ENCODE measurements at places on chromosomes 5 and 9.

DNA sequence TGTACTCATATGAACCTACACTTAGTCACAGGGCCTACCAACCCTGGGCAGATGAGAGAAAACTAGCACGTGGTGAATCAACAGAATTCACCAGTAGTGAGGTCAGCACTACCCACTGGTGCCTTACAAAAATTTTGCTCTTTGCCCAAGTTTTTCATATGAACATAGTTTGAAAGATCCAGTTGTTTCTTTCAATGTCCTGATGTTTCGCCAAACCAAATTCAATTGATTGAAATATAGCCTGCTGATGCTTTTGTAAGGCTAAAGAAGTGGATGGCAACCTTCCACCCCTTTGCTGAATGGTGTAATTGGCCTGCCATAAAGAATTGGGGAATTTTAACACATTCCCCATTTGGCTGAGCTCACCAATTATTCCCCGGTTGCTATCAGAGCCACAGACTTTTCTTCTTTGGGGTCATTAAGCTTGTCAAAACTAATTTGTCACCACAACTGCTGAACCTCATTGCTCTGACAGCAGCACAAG, 339.2 kb downstream of the GLIS3 start:
- DNase-seq: no peak

GRCh38 chr9:70256123-70256551, 2.6 kb upstream of the SMC5 start:
- DNase-seq: no peak

DNA sequence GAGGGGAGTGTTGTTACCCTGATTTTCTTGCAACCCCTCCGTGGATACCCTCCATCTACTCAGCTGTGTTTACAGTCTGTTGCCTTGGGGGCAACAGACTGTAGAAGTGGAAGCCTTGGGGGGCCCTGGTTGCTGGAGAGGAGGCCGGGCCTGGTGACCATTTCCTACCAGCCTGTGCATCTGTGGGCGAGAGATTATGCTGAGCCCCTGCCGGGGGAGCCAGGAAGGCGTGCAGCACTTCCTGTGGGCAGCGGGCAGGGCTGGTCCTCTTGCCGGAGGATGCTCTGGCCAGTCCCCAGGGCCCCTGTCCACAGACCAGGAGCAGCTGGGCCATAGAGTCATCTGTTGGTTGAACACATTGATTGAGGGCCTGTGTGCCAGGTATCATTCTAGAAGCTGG, 11.1 kb downstream of the ERGIC1 start:
- no peak for DNase-seq

GRCh38 chr9:28925157-28925556, 1351.9 kb upstream of the C9orf72 start:
- DNase-seq: no peak

DNA sequence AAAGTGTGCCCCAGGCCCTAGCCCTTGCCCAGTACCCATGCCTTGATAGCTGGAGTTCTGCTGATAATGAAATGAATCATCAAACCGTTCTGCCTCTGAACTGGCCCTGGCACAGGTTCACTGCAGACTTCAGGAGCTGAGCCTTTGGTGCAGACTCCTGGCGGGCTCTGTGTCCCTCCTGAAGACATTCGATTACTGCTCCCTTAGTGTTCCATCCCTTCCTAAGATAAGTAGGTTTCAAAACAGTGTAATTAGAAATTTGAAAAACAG, 97.2 kb downstream of the MVB12B start:
- DNase-seq: no peak

GRCh38 chr5:94744906-94745305, 126.4 kb downstream of the SLF1 start:
- no peak for DNase-seq

- no peak for DNase-seq
These were observed 9.5 kb downstream of the IRX2 start for GRCh38 chr5:2741956-2742355.

GRCh38 chr9:119736491-119737454, 367.5 kb upstream of the BRINP1 start:
- no peak for DNase-seq

- DNase-seq: no peak
These were observed 17.7 kb upstream of the IL6ST start for GRCh38 chr5:56012281-56012963.
